ENCODE measurements at places on chromosomes 2 and 18.

GRCh38 chr2:240291337-240292034, 144.0 kb upstream of the GPC1 start:
- DNase-seq = no peak

DNA sequence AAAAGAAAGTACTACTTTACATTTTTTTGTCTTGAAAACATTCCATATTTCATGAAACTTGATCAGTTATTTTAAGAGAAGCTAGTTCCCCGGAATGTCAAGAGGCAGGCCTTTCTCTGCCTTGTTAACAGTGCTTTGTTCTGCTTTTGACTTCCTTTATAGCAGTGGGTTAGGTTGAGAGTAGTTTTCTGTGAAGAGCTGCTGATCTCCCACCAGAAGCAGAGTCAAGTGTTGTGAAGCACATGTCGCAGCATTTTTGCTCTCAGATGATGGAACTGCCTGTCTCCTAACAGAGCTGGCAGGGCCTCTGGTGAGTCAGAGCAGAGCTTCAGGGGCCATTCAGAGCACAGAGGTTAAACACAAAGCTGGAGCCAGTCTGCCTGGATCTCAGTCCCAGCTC, 871.8 kb downstream of the SLC4A3 start:
- no peak for DNase-seq

- DNase-seq = no peak
Observed at GRCh38 chr2:189142893-189143759, 36.4 kb downstream of the COL5A2 start.

DNA sequence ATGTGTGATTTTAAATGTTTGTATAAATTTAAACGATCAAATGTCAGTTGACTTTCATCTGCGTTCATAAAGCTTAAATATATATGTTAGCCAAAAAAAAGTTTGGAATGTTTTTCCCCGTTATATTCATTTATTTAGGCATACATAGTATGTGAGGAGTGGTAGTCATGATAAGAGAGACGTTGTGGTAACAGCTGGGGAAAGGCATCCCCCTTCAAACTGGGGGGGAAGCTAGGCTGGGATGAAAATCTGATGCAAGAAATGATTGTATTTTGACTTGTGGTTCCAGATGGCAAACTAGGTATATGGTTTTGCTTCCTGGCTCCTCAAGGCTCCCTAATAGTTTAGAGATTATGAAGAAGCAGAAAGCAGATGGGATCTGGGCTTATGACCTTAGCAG, 30.1 kb downstream of the ITGA6 start:
- DNase-seq = no peak

- DNase-seq = no peak
Observed at GRCh38 chr2:160010361-160011145, 51.9 kb downstream of the PLA2R1 start.

GRCh38 chr2:154527962-154528361, 170.5 kb upstream of the KCNJ3 start:
- no peak for DNase-seq

DNA sequence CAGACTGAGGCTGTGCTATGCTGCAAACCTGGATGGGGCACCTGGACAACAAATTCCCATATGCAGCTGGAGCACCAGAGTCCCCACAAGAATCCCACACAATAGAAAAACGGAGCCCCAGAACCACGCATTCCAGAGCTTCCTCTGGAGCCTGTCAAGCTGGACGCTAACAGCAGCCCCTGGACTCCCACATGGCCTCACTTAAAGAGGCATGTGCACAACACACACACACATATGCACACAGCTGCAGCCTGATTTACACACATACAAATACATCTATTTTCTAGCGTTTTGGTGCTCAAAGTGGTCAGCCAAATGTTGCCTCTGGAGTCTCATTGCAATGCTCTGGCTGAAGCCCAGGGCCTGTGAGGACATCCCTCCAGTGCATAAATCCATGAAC, 632.7 kb upstream of the ID2 start:
- DNase-seq = no peak

DNA sequence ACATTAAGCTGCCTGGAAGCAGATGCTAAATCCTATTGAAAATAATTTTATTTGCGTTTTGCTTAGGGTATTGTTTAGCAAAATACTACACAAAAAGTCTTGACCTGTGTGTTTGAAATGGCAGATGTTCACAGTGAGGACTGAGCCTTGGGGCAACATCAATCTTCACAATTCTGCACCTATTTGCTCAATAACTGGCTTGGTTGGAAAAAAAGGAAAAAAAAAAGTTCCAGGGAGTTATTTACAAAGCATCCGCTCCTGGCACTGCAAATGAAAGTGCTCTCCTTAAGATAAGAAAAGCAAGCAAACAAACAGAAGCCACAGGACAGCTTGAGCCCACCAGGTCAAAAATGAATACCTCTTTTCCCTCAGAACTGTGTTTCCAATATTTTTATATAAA, 77.7 kb downstream of the MAP2 start:
- no peak for DNase-seq

DNA sequence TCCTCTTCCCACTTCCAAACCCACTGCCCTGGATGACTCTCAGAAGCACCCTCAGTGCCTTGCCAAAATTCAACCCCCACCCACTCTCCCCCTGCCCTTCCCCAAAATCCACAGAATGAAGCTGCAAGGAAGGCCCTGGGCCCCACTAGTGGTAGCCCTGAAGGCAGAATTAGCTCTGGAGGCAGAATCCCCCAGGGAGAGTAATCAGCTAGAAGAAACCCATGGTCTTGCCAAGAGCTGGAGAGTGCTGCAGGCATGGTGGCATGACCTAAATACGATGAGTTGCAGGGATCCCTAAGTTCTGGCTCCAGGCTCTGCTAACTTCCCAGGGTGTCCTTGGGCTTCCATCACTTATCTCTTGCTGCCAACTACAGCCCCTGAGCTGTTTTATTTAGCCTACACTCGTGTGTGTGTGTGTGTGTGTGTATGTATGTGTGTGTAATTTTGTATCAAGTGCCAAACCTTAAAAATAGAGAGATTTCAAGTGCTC, 7.9 kb downstream of the GAD1 start:
- DNase-seq = no peak

GRCh38 chr2:186605041-186605440, 15.2 kb downstream of the ITGAV start:
- no peak for DNase-seq

GRCh38 chr18:58670404-58671110, 708 bp upstream of the MALT1 start:
- no peak for DNase-seq

GRCh38 chr2:39730685-39731302, 48.3 kb downstream of the THUMPD2 start:
- DNase-seq = no peak

- no peak for DNase-seq
Observed at GRCh38 chr2:46634905-46635304, 155.5 kb downstream of the TMEM247 start.

GRCh38 chr18:49529596-49529995, 32.3 kb upstream of the LIPG start:
- DNase-seq = no peak

DNA sequence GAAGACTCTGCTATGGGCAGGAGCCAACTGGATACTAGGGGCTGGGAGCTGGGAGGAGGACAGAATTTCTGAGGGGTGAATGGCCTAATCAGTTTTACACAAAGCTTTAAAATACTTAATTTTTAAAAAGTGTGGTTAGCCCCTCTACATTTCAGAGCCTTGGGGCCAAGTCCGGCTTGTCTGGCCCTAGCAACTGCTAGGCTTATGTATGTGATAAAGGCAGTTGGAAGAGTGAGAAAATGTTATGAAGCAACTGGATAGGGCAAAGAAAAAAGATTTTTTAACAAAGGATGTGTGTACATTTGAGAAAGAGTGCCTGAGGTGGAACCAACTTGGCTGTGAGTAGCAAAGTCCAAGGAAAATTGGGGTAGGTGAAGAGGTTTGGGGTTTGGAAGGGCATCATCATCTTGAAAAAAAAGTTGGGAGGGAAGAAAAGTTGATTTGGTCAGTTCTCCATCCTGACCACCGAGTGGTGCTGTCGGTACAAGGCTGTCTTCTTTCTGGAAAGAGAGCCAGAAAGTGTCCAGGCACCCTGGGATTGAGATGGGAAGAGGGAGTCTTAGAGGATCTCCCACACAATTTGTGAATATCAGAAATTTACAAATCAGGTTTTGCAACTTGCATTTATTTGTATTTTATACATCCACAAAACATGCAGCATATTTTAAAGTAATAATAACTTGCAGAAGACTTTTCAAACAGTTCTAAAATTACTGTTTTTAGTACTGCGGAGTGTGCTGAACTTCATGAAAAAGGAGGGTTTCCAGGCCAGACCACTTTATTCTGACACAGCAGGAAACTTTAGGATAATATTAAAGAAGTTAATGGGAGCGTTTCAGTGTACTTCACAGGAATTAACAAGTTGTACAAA, 10.5 kb upstream of the CDK15 start:
- DNase-seq = no peak

DNA sequence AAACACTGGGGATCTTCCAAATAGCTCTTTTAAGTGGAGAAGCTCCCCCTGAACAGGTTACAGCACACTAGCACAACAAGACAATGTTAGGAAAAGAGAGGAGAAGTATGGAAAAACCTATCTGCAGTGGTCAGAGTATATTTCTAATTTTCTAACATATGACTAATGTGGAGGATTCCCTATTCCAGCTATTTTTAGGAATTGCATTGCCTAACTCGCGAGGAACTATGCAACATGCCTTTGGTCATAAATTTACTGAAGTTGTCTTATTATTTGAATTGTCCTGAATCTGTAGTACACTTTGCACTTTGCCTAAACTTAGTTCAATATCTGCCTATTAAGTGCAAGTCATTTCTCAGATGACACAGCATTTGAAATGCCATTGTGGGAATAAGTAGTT, 381.4 kb downstream of the CCDC85A start:
- no peak for DNase-seq

DNA sequence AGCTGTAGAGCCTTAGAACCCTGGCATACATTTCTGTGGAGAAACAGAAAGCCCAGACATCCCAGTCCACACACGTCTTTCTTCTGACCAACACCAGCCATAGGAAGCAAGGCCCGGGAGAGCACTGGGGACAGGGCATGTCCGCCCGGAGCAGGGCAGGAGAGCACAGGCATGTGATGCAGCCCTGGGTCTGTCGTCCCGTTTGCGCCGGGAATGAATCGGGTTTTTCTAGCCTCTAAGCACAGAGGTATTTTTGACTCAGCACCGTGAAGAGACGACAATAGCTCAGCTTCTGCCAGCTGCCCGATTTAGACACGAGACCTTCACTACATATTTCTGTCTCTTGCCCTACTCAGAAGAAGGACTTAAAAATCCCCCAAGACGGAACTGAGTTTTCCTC, 7.3 kb upstream of the AMMECR1L start:
- no peak for DNase-seq

GRCh38 chr18:69981948-69982347, 34.3 kb upstream of the CD226 start:
- no peak for DNase-seq

- no peak for DNase-seq
Observed at GRCh38 chr18:70600225-70600925, 311.5 kb downstream of the SOCS6 start.

GRCh38 chr2:189674374-189675112, at the start of gene ANKAR:
TSS of gene ANKAR (plus strand) at chr2:189674670. CDS start at chr2:189676491, 1,821 bp downstream.
- DNase-seq = no peak

GRCh38 chr18:25253136-25253535, 98.8 kb downstream of the ZNF521 start:
- no peak for DNase-seq

- DNase-seq = no peak
Observed at GRCh38 chr2:60556576-60557485, 3.4 kb upstream of the BCL11A start.

DNA sequence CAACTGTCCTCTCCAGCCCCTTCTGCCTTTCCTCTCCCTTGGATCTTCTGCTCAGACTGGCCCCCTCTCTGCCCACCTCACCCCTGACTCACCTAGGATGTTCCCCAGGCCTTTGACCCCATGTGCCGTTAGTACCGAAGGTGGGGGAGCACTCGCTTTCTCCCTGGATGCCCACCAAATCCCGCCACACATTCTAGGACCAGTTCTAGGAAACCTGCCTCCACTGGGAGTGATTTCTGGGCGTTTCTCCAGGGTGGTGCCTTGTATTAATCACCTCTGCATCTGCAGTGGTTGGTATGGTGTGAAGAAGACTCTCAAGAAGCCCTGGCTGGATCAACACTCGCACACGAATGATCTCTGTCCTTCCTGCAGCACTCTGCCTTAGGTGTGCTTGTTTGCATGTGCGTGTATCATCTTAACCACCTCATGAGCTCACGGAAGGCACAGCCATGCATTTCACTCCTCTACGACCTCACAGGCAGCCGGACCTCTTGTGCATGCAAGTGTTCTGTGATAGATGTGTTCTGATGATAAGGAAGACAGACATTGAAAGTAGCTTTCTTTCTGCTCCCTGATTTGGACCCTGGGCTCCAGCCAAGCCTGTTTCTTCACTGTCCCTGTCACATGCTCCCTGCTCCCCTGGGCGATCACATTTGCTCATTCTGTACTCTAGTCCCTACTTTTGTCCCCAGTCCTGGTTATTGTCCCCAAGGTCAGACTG, 69.4 kb downstream of the LIPG start:
- DNase-seq = no peak

DNA sequence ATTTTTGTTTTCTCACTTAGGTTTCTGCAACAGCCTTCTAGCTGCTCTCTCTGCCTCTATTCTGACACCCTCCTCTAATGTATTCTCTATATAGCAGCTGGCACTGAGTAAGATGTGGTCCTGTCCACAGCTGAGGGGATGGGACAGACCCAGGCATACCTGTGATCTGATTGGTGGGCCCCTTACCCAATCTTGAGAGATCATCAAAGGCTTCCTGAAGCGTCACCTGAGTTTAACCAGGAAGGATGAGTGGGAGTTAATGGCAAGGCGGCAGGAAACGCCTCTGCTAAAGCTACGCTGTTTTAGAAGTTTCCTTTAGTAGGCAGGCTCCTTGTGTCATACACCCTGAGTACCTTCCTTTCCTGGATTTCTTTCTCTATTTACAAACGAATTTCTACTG, 5.7 kb upstream of the TET3 start:
- DNase-seq = no peak

- DNase-seq = no peak
Observed at GRCh38 chr2:126244937-126245336, 411.0 kb upstream of the GYPC start.

DNA sequence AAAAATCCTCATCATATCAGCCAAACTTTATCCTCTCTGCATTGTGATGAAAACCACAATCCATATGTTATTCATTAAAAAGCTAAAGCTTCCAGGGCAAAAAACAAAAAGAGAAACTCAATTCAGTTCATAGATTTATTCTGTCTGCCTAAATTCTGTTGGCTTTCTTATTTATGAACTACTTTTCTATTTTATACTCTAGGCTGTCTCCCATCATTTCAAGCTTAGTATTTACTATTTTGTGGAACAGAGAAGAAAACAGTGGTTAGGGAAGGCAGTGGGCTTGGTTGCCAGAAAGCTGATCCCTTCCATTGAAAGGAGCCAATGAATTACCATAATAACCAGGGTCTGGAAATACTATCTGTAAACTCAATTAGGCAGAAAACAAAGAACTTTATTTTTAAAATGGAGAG, 71.8 kb downstream of the RAPH1 start:
- DNase-seq = no peak

DNA sequence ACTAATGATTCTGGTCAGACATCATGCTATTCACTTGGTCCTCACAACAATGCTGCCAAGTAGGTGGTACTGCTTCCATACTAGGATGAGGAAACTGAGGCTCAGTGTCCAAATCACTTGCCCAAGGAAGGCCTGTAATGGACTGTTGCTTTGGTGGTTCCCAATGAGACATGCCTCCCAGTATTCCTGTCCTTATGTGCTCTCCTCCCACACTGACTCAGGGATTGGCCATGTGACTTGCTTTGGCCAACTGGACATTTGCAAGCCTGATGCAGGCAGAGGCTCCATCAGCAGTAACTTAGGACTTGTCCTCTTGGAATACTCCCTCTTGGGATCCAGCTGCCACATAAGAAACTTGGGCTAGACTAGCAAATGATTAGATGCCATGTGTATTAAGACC, 3.0 kb downstream of the FBXO41 start:
- DNase-seq = no peak
